ENCODE measurements at places on chromosomes 1 and 21. TPM values are rescaled to one million over a fixed set of nuclear protein-coding genes. Genes with fewer than 3 reads are reported as not detected.
A peak's percentile ranks its signal among the peaks of the same experiment; 100 is the strongest.

Gene ADGRL4
- 16.6 TPM for total RNA-seq

Gene LZIC
- 37.6 TPM for total RNA-seq

Gene NBPF6
- 0.36 TPM for total RNA-seq

Gene IGSF21
- total RNA-seq = not detected

Gene HUNK
- under 0.01 TPM for total RNA-seq

Gene OTUD3
- 4.0 TPM for total RNA-seq

Gene AVPR1B
- total RNA-seq = not detected

Gene ATP13A2
- 30.6 TPM for total RNA-seq

Gene DCDC2B
- total RNA-seq = not detected

Gene PDZK1IP1
- total RNA-seq = not detected

Gene PADI4
- not detected for total RNA-seq

GRCh38 chr1:244861683-244862082 lies 2.7 kb downstream of the HNRNPU start:
- H3K4me1 ChIP-seq = peaks cover 34% of the 10 kb centered on the region
- peaks cover 44% of the 10 kb centered on the region for H3K36me3 ChIP-seq
- H3K27me3 ChIP-seq = no peaks in the 10 kb centered on the region
- H3K4me3 ChIP-seq = peak overlapping the region; percentile 93

DNA sequence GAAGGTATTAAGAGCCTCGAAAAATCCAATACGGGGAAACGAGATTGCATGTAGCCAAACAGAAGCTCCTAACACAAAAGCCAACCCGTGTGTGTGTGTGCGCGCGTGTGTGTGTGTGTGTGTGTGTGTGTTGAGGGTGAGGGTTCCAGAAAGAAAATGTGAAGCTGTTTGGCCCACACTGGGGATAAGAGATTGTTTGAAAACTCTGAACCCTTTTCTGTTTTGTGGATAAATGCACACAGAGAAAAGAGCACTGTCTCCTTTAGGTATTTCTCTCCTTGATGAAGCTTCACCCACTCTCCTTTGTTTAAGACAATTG lies 1.9 kb downstream of the WLS start:
- H3K4me3 ChIP-seq = peak overlapping the region; percentile 84
- DNase-seq = peak; percentile 73
- H3K36me3 ChIP-seq = no peaks in the 10 kb centered on the region
- H3K27me3 ChIP-seq = no peaks in the 10 kb centered on the region
- H3K4me1 ChIP-seq = peaks cover 24% of the 10 kb centered on the region

- no peaks in the 10 kb centered on the region for H3K27me3 ChIP-seq
- no peak overlapping the region for H3K4me3 ChIP-seq
- no peak for DNase-seq
- H3K36me3 ChIP-seq = no peaks in the 10 kb centered on the region
- no peak overlapping the region for H3K27ac ChIP-seq
Measured at GRCh38 chr21:28272272-28272992, 720.2 kb downstream of the LTN1 start.

- DNase-seq = no peak
- H3K27me3 ChIP-seq = no peaks in the 10 kb centered on the region
- no peaks in the 10 kb centered on the region for H3K4me1 ChIP-seq
Measured at GRCh38 chr1:73821520-73821919, 376.5 kb downstream of the LRRIQ3 start.

GRCh38 chr1:183185941-183186490 lies at the start of gene LAMC2:
Gene LAMC2 (plus strand): TSS chr1:183186264. CDS start chr1:183186353, 89 bp downstream.
- no peak within 1 kb of the TSS for H3K27ac ChIP-seq
- H3K4me1 ChIP-seq = peaks cover 4% of the 10 kb centered on the region
- no peak for DNase-seq
- no peaks in the 10 kb centered on the region for H3K36me3 ChIP-seq
- H3K4me3 ChIP-seq = peak within 1 kb of the TSS; percentile 44

GRCh38 chr1:34864759-34865158 lies 5.2 kb upstream of the SMIM12 start:
- peaks cover 13% of the 10 kb centered on the region for H3K27me3 ChIP-seq
- H3K4me3 ChIP-seq = no peak overlapping the region
- H3K36me3 ChIP-seq = no peaks in the 10 kb centered on the region

GRCh38 chr1:201619513-201619912 lies 80.6 kb downstream of the NAV1 start:
- H3K4me3 ChIP-seq = no peak overlapping the region
- no peaks in the 10 kb centered on the region for H3K27me3 ChIP-seq
- no peak overlapping the region for H3K27ac ChIP-seq
- H3K4me1 ChIP-seq = peaks cover 22% of the 10 kb centered on the region

- no peaks in the 10 kb centered on the region for H3K36me3 ChIP-seq
- no peak overlapping the region for H3K27ac ChIP-seq
- H3K4me3 ChIP-seq = no peak overlapping the region
- no peaks in the 10 kb centered on the region for H3K4me1 ChIP-seq
- peaks cover 7% of the 10 kb centered on the region for H3K27me3 ChIP-seq
- DNase-seq = no peak
Measured at GRCh38 chr1:230049731-230050130, 17.3 kb upstream of the GALNT2 start.

DNA sequence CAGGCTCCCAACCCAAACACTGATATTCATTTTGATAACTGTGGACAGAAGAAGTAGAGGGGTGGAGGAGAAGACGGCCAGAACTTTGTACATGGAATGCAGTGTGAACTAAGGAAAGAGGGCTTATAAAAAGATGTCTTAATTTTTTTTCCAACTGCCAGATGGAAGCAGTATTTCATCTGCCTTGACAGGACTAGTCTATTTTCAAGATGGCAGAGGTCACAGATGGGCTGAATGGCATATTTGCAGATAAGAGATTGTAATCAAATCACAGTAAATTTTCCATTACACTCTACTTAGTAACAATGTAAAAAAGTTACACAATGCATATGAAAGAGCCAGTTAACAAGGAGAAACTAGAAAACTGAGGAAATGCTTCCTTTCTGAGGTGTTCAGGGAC lies 246.8 kb upstream of the FMN2 start:
- H3K27me3 ChIP-seq = no peaks in the 10 kb centered on the region
- no peak for DNase-seq
- H3K27ac ChIP-seq = no peak overlapping the region
- no peak overlapping the region for H3K4me3 ChIP-seq

DNA sequence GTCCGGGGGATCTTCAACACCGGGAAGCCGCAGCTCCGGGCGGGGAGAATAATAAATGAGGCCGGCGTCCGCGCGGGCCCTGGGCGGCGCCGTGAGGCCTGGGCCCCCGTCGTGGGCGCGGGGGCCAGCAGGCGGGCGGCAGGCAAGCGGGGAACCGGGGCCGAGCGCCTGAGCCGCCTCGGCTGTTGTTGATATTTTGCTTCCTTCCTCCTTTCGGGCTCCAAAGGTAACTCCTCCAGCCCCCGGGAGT lies at the start of gene MEF2D:
TSS of gene MEF2D (minus strand) at position 233 of the 250 bp plus-strand sequence. CDS start 17,483 bp downstream, outside the sequence.
- H3K36me3 ChIP-seq = no peaks in the 10 kb centered on the region
- DNase-seq = peak; percentile 76
- H3K4me3 ChIP-seq = peak within 1 kb of the TSS; percentile 98
- peaks cover 71% of the 10 kb centered on the region for H3K4me1 ChIP-seq

DNA sequence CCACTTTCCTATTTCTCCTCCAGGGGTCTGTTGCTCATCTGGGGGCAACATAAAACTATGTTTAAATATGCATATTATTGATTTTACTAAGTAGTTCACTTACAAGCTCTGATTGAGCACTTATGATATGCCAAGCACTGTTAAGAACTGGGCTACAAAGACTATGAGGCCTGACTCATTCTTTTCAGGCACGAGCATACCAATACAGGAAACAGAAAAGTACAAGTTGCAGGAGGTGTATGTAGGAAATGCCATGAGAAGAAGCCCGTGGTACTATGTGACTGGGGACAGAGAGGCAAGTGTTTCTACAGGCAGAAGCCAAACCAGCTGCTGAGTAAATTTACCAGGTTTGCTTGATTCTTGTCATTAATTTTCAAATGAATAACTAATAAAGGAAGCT lies 120.4 kb upstream of the PTGFR start:
- no peaks in the 10 kb centered on the region for H3K36me3 ChIP-seq
- no peaks in the 10 kb centered on the region for H3K27me3 ChIP-seq
- H3K4me1 ChIP-seq = peaks cover 17% of the 10 kb centered on the region
- no peak overlapping the region for H3K4me3 ChIP-seq
- peak overlapping the region; percentile 63 for H3K27ac ChIP-seq

DNA sequence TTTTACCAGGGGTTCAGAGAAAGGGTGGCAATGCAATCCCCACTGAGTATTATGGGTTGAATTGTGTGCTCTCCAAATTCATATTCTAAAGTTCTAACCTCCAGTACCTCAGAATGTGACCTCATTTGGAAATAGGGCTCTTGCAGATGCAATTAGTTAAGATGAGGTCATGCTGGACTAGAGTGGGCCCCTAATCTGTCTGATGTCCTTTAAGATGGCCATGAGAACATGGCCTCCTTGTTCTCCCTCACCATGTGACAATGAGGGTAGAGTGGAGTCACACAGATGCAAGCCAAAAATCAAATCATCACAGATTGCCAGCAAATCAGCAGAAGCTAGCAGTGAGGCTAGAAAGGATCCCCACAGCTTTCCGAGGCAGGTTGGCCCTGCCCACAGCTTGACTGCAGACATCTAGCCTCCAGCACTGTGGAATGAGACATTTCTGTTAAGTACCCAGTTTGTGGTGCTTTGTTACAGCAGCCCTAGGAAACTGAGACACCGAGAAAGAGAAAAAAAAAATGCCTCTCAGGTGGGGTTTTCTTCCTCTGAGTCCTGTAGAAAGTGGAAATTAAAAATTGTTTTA lies 25.5 kb upstream of the CREG1 start:
- no peak overlapping the region for H3K4me3 ChIP-seq
- DNase-seq = no peak
- H3K27me3 ChIP-seq = peaks cover 15% of the 10 kb centered on the region
- H3K4me1 ChIP-seq = no peaks in the 10 kb centered on the region
- H3K27ac ChIP-seq = no peak overlapping the region

DNA sequence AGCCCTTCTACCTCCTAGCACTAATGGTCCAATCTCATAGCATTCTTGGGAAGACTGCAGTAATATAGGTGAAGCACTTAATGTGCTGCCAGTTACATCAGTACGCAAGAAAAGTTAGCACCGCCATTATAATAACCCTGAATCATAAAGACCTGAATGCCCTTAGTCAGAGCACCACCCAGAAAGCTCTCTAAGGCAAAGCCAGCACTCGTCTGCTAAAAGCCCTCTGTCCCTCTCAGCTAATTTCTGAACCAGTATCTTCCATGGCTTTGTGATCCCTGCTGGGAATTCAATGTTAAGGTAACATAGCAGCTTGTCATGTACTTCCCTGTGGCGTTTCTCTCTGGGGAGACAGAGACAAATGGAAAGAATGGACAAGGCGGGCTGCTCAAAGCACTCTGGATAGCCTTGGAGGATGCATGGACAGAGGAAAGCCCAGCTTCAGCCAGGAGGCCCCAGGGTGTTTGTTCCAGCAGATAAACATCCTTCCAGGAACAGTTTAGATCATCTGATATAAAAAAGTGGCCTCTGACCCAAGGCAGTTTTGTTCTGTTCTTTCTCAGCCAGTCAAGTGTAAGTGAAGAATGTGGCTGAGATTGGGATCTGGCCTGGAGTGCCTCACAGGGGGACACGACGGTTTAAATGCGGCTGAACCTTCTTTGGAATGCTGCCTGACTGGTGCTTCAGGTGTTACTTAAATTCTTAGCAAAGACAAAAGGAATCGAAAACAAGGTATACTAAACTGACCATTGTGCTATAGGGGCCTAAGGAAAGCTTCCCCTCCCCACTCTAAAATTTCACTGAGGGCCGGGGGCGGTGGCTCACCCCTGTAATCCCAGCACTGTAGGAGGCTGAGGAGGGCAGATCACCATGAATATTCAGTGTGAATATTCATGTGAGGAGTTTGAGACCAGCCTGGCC lies 58.1 kb upstream of the VTCN1 start:
- no peaks in the 10 kb centered on the region for H3K4me1 ChIP-seq
- H3K27ac ChIP-seq = no peak overlapping the region
- H3K36me3 ChIP-seq = no peaks in the 10 kb centered on the region

DNA sequence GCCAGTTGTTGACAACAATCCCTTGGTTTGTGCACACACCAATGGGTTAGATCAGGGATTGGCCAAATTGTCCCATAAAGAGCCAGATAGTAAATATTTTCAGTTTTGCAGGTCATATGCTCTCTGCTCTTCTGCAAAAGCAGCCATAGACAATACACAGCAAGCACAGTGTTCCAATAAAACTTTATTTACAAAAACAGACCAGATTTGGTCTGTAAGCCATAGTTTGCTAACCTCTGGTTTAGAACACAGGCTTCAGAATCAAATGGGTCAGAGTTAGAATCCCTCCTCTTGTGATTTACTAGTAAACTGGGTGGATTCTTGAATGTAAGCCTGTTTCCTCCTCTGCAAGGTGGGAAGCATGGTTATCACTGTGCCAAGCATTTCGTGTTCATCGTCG lies 65.3 kb upstream of the EFHD2 start:
- H3K27me3 ChIP-seq = no peaks in the 10 kb centered on the region
- DNase-seq = no peak
- no peak overlapping the region for H3K4me3 ChIP-seq
- no peaks in the 10 kb centered on the region for H3K36me3 ChIP-seq
- H3K27ac ChIP-seq = no peak overlapping the region
- peaks cover 20% of the 10 kb centered on the region for H3K4me1 ChIP-seq

- no peaks in the 10 kb centered on the region for H3K4me1 ChIP-seq
- no peak overlapping the region for H3K4me3 ChIP-seq
- H3K27me3 ChIP-seq = no peaks in the 10 kb centered on the region
- no peak overlapping the region for H3K27ac ChIP-seq
- DNase-seq = no peak
- no peaks in the 10 kb centered on the region for H3K36me3 ChIP-seq
Measured at GRCh38 chr1:166390366-166391033, 223.7 kb upstream of the FAM78B start.

DNA sequence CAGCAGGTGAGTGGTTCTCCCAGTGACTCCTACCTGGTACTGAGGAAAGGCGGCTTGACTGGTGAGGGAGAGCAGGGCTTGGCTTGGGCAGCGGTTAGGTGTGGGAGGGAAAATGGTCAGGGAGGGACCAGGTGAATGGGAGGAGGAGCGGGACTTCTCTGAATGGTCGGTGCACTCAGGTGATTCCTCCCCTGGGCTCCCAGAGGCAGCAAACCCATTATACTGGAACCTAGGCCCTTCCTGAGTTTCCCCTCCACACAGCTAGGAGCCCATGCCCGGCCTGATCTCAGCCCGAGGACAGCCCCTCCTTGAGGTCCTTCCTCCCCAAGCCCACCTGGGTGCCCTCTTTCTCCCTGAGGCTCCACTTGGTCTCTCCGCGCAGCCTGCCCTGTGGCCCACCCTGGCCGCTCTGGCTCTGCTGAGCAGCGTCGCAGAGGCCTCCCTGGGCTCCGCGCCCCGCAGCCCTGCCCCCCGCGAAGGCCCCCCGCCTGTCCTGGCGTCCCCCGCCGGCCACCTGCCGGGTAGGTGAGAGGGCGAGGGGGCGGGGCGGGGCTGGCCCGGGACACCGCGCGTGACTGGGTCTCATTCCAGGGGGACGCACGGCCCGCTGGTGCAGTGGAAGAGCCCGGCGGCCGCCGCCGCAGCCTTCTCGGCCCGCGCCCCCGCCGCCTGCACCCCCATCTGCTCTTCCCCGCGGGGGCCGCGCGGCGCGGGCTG lies 2.3 kb downstream of the ARTN start:
- no peak overlapping the region for H3K27ac ChIP-seq
- peak overlapping the region; percentile 55 for H3K4me3 ChIP-seq
- H3K36me3 ChIP-seq = no peaks in the 10 kb centered on the region
- peak; percentile 70 for DNase-seq
- H3K4me1 ChIP-seq = peaks cover 20% of the 10 kb centered on the region

Data from osteoblast (primary cell).